8988T (cell line): ENCODE measurements at places on chromosomes 16 and 17.

DNA sequence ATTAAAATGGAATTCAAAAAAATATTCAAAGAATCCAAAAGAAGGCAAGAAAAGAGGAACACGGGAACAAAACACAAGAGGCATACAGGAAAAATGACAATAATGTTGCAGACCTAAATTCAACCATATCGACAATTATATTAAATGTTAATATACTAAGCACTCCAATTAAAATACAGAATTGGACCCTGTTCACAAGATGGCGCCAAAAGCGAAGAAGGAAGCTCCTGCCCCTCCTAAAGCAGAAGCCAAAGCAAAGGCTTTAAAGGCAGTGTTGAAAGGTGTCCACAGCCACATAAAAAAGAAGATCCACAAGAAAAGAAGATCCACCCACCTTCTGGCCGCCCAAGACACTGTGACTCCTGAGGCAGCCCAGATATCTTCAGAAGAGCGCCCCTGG lies 6.3 kb upstream of the XAF1 start:
- no peak for DNase-seq

- DNase-seq = no peak
These were observed 38.4 kb downstream of the ADCY7 start for GRCh38 chr16:50304467-50305440.

DNA sequence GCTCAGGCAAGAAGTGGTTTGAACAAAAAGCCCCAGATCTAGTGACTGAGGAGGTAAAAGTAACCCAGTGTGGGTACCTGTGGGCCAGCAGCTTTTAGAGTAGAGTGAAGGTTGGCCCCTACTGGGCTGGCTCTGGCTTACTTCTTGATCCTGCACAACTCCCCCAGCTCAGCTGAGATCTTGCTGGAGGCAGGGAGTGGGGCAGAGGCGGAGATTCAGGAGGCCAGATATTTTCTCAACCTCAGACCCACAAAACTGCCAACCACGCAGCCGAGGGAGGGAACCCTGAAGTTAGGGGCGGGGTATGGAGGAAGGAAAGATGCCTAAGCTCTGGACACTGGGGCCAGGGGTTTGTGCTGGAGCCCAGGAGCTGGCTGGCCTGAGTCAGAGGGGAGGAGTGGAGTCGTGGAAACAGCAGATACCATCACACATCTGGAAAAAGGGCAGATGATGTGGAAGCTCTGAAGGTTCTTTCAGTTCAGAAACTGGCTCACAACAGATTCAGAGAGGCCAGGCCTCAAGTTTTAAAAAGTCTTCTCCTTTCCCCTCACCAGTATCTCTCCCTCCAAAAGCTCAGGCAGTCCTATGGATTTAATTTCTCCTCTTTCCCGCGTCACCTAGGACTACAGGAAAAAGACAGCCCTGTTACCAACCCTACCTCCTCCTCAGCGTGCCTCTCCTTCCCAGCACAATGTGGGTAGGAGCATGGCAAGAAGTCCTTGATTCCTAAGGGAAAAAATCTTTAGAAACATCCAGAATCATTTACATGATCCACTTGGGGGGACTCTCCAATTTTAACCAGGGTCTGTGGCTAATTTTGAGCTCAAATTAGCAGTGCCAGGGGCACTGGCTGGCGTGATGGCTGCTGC lies 48.1 kb downstream of the MYO18A start:
- no peak for DNase-seq

DNA sequence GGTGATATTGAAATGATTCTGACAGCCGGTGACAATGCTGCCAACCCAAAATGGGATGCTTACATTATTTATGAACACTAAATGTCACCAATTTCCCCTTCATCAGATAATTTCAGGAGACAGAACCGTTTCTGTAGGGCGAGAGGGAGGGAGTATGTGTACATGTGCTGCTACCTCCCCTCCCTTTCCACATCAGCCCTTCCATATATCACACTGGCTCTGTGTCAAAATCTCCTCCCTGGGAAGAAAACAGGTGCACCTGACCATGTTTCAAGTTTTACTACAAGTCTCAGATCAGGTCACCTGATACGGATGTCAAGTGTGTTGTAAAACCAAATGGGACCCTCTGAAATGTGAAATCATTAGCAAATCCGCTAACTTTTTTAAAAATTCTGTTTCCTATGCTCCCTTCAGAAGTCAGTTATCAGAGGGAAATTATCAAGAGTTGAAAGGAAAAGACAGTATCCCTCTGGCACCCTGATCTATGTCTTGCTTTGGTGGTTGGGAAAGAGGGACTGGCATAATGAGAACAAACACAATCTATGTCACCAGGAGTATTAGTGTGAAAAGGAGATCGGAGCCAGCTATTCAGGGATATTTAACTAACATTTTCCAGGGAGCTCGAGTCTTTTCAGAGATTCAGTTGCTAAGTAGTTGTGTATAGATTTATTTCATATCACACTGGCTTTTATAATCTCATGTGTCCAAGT lies 1002.3 kb upstream of the CDH8 start:
- no peak for DNase-seq

- DNase-seq = no peak
These were observed 3.1 kb downstream of the RAB11FIP4 start for GRCh38 chr17:31394544-31394943.
